ENCODE measurements at places on chromosomes 3 and 15. TPM values are rescaled to one million over a fixed set of nuclear protein-coding genes. Genes with fewer than 3 reads are reported as not detected.

DNA sequence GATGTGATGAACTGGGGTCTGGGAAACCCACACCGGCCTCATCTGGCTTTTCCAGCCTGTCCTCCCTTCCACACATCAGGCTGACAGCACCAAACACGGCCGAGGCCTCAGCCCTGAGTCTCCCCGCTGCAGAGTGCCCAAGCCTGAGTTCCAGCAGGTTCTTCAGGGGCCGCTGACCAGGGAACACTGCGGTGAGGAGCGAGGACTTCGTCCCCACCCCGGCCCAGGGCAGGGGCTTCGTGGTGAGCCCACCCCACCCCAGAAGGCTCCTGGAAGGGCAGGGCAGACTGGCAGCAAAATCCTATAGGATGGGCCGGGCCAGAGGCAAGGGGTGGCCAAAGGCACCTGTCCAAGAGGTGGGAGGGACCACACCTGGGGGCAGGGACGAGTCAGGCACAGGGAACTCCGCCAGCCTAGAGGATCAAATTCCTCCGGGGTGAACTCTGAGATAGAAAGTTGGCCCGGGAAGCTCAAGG lies at the start of gene SLC51A:
Gene SLC51A (plus strand): TSS at position 446 of the 476 bp plus-strand sequence. CDS start 179 bp downstream, outside the sequence.
- peak; percentile 57 for DNase-seq

DNA sequence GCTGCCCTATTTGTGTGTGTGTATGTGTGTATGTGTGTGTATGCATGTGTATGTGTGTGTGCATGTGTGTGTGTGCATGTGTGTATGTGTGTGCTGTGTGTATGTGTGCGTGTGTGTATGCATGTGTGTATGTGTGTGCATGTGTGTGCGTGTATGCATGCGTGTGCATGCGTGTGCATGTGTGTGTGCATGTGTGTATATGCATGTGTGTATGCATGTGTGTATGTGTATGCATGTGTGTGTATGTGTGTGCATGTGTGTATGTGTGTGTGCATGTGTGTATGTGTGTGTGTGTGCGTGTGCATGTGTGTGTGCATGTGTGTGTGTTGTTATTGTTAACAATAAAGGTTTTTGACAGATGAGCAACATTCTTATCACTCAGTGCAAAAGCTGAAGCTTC lies 110.8 kb upstream of the HES1 start:
- no peak for DNase-seq

Gene MITF
- total RNA-seq: 61.4 TPM

DNA sequence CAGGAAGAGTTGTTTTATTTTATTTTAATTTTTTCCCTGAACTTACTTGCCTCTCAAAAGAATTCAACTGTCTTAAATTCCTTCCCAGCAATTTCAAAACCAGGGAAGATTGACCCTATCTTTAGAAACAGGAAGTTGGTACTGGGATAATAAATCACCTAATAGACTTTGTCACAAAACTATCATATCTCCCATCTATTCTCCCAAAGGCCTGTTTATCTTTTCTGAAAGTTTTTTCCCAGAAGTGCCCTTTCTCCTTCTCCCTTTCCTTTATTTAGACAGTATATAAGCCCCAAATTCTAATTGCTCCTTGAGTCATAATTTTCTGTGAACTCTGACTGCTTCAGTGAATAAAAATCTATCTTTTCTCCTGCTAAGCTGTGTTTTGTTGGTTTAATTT lies 2.9 kb upstream of the RNF7 start:
- DNase-seq: no peak

- no peak for DNase-seq
These were observed 71.6 kb downstream of the ABTB1 start for GRCh38 chr3:127744253-127744815.

- no peak for DNase-seq
These were observed 403.5 kb downstream of the DIPK2A start for GRCh38 chr3:144375088-144375487.

Gene RGMA
- total RNA-seq: 33.9 TPM

Gene B3GALNT1
- 12.7 TPM for total RNA-seq

GRCh38 chr3:125055331-125055912 lies 375 bp downstream of the HEG1 start:
- DNase-seq: no peak
